ENCODE measurements at places on chromosomes 12 and 14.

GRCh38 chr14:32571551-32571950 lies 242.5 kb downstream of the AKAP6 start:
- DNase-seq = no peak

DNA sequence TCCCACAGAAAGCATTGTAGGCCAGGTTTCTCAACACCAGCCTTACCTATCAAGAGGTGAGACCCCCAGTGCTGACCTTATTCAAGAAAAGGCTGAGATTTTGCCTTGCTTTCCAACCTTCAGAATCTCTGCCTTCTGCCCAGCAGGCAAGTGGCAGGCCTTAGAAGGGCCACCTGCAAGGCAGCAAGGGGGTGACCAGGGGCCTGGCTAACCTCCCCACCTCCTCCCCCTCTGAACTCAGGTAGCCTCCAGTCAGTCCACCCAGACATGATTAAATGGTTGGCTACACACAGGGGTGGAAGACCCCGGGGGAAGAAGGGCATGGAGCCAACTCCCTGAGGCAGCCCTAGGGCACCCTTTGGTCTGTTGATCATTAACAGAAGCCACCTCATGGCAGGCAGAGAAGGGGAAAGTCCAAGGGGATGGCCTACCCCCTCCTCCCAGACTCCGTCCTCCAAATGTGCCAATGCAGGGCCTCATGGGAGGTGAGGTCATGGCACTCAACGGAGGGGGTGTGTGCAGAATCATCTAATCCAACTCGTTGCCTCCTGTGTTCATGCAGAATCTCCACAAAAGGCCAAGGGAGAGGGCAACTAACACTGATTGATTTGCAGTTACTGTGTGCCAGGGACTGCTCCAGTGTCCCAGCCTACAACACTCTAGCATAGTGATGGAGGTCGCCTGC lies 8.5 kb downstream of the ZFP36L1 start:
- DNase-seq = no peak

- DNase-seq = no peak
These were observed 183.6 kb upstream of the EGLN3 start for GRCh38 chr14:34134484-34134883.

GRCh38 chr12:107491856-107492255 lies 193.7 kb upstream of the PWP1 start:
- DNase-seq = no peak

GRCh38 chr14:71628433-71628832 lies 303.8 kb upstream of the RGS6 start:
- no peak for DNase-seq

- peak; percentile 50 for DNase-seq
These were observed at the start of gene OTX2 for GRCh38 chr14:56810147-56810719. Gene OTX2, minus strand, starts transcription at chr14:56810479. Its CDS starts 5,023 bp downstream, at chr14:56805456.

DNA sequence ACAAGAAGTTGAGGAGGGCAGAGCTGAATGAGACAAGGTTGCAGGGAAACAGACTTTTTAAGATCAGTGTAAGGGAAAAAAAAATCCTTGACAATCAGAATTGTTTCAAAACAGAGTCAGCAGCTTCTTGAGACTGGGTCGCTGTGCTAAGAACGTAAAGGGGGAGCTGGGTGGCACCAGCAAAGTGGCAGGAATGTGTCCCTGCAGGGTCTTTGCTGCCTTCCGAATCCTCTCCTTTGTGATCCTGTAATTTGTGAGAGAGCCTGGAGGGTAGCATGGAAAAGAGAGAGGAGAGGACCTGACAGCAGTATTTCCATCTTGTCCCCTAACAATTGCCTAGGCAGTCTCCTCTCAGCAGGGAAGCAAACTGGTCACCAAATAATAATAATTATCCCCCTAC lies 472.8 kb downstream of the RGS6 start:
- no peak for DNase-seq

GRCh38 chr12:63919756-63920155 lies 75.3 kb downstream of the SRGAP1 start:
- no peak for DNase-seq

DNA sequence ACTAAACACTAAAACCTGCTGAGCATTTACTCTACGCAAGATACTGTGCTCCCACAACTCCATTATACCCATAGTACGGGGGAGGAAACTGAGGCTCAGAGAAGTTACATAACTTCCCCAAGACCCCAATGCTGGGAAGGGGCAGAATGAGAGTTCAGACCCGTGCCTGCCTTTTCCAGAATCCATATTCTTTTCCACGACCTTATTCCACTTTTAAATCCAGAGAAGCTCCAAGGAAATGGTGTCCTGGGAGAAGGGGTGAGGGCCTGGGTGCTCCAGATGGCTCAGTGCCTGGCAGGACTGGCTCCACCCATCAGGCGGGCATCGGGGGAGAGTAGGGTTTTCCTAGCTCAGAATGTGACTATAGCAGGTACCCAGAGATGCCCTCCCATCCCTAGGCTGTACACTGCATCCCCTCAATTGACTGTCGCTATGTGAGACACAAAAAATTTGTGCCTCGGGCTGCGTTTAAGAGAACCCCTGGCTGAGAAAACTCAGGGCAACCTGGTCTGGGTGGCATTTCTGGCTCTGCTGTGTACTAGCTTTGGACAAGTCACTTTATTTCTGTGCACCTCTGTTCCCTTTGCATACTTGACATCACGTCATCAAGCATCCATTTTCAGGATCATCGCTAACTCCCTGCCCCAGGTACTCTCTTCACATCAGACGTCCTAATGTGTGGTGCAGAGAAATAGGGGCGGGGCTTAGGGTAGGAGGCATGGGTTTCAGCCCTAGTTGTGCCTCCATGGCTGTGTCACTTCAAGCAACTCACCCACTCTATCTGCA lies 11.6 kb upstream of the IQSEC3 start:
- no peak for DNase-seq

DNA sequence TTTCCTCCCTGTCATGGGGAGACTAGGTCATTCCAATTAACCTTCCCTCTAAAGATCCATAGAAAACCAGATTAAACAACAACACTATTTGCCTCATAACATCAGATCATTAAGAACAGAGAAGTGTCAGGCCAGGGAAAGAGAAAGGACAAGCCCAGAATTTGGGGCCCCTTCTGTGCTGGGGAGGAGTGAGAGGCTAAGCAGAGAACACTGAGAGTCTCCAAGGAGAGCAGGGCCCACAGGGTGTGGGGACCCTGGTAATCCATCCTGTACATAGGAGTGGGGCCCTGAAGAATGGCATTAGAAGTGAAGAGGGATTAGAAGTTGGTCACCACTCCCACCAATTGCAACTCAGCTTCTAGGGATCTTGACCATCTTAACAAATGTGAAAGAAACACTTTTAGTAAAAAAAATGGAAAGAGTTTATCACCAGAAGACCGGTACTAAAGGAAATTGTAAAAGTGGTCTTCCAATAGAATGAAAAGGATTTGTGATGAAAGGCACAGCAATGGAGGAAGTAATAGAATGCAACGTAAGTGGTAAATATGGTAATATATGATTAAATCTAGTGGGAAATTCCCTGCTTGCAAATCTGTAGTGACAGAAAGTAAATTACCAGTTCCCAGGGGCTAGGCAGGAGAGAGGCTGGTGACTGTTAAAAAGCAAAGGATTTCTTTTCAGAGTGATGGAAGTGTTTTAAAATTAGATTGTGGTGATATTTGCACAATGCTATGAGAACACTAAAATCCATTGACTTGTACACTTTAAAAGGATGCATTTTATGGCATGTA lies 14.0 kb upstream of the TMTC1 start:
- no peak for DNase-seq

- DNase-seq = no peak
These were observed 56.7 kb downstream of the C14orf132 start for GRCh38 chr14:96095581-96096476.

DNA sequence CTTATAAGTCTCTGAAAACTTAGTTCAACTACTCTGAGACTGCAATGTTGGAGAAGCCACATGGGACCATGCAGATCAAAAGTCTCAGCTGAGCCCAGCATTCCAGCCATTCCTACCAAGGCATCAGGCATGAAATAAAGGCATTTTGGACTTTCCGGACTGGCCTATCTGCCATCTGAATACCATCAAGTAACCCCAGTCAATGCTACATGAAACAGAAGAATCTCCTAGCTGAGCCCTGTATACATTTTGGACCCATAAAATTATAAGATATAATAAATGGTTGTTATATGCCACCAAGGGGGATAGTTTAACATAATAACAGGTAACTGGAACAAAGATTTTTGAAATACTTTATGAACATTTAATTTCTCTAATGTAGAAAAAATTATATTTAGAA lies 9.3 kb upstream of the TMEM260 start:
- no peak for DNase-seq

- no peak for DNase-seq
These were observed 449.3 kb downstream of the FOXG1 start for GRCh38 chr14:29215853-29216252.

DNA sequence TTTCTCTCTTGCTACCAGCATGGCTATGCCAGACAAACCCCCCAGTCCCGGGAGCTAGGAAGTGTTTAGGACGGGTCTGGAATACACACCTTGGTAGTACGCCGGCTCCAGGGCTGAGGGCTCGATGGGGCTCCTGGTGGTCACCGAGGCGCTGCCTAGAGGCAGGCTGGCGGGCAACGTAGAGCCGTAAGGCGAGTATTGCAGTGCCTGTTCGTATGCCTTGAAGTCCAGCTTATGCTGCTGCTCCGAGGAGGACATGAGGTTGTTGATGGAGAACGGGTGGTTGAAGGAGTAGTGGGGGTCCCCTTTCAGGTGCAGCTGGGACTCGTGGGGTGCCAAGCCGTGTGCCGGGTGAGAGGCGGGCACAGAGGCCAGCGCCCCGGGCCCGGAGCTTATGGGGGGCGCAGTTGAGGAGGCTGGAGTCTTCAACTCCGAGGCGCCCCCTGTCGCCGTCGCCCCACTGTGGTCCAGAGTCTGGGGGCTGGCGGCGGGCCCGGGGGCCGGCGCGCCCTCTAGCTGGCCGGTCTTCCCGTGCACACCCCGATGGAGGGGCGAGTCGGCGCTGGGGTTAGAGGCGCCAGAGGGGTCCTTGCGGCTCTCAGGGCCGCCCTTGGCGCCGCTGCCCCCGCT lies 3.6 kb downstream of the FOXA1 start:
- DNase-seq = no peak

DNA sequence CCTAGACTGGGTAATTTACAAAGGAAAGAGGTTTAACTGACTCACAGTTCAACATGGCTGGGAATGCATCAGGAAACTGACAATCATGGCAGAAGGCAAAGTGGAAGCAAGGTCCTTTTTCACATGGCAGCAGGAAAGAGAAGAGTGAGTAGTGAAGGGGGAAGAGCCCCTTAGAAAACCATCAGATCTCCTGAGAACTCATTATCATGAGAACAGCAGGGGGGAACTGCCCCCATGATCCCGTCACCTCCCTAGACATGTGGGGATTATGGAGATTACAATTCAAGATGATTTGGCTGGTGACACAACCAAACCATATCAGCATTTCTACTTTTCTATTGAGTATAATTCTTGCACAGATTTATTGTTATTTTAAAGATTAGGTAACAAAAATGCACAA lies 822.1 kb upstream of the FLRT2 start:
- DNase-seq = no peak

DNA sequence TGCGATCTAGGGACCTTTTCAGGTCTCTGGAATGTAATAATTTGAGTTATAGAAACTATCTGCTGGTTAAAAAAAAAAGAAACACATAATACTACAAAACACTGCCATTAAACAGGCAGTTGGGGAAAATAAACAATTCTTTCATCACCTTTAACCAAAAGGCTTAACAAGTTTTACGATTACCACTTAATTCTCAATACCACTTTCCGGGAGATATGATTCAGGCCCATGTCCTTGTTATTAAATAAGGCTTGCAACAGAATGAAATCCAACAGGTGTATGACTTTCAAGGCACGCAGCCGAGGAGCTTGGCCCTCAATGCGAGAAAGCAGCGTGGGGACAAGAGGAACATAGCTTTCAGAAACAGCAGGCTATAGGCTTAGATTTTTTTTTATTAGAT lies 5.6 kb upstream of the GLRX5 start:
- DNase-seq = no peak

DNA sequence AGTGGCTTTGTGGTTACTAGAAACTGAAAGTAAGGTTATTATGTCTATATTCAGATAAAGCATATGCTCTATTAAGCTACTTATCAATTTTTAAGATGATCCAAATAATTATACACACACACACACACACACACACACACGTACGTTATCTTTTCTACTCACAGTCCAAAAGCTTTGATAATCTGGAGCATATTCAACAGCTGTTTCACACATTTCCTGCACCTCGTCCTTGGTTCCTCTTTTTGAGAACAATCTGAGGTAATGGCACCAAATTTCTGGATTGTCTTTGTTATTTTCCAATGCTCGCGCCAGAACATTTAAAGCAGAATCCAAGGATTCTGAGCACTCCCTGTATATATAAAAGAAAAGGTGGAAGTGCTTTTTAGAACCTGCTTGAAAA lies 37.5 kb downstream of the ZFC3H1 start:
- no peak for DNase-seq

- no peak for DNase-seq
These were observed 29.3 kb downstream of the ACTR6 start for GRCh38 chr12:100229876-100230275.

- DNase-seq = no peak
These were observed 79.4 kb upstream of the HIF1A start for GRCh38 chr14:61615743-61616523.

DNA sequence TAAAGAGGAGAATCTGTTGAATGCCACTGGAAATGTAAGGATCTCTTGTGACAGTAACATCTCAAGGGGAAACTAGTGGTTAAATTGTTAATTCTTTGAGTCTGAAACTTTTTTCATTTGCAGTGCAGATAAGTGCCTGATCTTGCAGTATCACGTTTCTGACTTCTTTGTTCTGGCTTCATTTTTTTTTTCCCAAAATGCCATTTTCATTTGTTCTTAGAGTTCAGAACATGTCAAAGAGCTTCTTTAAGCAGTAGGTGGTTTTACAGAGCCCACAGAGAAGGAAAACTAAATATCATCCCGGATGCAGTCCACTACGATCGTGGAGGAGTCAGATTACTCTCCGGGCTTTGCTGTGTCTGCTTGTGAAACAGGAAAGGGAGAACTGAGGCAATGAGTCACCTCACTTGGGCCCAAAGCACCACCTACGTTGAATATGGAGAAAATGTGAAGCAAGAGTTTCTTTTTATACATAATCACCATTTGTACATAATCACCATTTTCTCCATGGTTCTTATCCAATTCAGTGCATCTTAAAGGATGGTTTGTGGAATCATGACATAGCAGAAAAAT lies 43.9 kb downstream of the HMGA2 start:
- DNase-seq = no peak

DNA sequence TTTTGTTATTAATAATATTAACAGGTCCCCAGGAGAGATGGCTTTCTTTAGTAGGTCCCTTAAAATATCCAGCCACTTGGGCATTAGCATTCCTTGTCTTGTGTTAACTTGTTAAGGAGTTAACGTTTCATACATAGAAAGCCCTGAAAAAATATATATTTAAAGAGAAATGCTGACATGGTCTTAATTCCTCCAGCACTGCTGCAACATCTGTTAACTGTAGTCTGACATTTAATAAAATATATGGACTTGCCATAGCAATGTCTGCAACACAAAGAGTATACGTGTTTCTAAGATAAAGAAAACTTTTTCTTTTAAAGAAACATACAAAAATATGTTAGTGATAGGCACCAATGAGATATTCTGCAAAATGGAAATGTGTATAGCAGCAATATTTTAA lies 10.0 kb downstream of the SLC38A4 start:
- no peak for DNase-seq

Measured in midbrain (tissue), 1 donor.